Activated naive CD4-positive, alpha-beta T cell (primary cell): ENCODE measurements at places on chromosomes 3 and 15.
A peak's percentile ranks its signal among the peaks of the same experiment; 100 is the strongest.

- no peak for DNase-seq
Observed at GRCh38 chr15:64029110-64029509, 17.2 kb downstream of the DAPK2 start.

- DNase-seq = peak; percentile 3
Observed at GRCh38 chr3:63993653-63994079, 29.6 kb downstream of the PSMD6 start.

DNA sequence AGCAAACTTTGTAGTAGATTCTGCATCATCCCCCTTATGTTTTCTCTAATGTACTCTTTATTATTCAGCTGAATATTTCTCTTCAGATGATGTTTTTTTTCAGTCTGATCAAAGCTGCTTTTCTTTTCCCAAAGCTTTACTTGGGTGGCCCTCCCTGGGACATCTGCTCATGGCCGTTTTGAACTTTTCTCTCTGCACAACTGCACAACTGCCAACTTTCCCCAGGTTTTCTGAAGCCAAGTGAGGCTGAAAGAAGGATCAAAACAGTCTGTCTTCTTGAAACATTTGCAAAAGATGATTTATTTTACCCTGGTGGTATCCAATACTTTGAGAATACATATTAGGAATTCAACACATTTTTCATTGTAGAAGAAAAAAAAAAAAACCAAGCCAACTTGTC, 43.0 kb downstream of the GASK1A start:
- DNase-seq = no peak

GRCh38 chr15:51907136-51907862, 64.3 kb downstream of the LEO1 start:
- DNase-seq = no peak

DNA sequence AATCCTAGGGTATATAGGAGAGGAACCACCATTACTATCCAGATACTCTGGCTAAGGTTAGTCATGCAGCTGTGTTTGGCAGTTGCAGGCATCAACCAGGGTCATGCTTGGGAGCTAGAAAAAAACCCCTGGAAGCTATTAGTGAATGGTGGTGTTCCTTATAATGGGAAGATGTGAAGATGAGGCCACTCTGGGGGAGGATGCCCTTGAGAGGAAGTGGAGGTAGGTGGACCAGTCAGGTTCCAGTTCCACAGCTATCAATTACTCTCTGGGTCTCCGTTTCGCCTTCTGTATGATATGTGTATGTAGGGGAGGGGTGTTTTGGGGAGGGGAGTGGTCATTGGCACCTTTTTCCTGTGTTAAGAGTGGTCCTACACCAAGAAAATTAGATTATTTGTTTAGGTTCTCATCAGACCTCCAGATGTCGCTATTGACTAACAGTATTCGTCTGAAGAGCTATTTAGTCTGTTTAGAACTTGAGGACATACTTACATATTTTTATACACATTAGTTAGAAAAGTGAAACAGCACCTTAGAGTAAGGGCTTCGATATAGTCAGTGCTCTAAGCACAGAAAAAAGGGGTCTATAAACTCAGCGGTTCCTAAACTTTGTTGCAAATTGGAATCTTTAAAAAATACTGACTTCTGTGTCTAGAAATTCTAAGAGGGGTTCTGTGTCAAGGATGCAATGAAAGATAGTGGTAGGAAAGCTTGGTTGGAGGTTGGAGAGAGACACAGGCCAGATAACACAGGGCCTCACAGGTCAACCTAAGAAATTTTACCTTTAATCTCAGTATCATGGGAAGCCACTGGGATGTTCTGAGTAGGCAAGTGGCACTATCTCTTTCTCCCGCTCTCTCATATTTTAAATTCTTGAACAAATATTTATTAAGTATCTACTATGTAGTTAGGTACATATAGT, 9.1 kb upstream of the HPS3 start:
- no peak for DNase-seq

GRCh38 chr3:149969110-149969939, 1.4 kb downstream of the PFN2 start:
- no peak for DNase-seq

- no peak for DNase-seq
Observed at GRCh38 chr3:30504939-30505338, 101.5 kb upstream of the TGFBR2 start.

- DNase-seq = no peak
Observed at GRCh38 chr3:125002414-125003368, 53.1 kb downstream of the HEG1 start.

GRCh38 chr3:197345390-197345789, 47.0 kb upstream of the DLG1 start:
- no peak for DNase-seq

DNA sequence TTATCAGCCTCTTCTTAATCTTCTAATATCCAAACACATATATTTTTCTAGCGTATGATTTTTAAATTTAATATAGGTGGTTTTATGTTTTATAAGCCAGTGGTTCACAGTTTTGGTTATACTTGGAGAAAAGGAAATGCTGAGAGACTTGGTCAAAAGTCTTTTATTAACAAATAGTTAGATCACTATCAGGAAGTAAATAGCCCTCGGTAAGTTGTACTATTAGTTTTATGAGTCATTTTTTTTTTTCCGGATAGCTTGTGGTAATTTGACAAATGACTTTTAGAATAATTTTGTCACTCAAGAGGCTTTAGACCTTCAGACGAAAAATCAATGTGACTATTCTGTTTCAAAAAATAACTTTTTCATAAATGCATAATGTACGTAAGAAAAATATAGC, 232.2 kb upstream of the ROBO1 start:
- no peak for DNase-seq

DNA sequence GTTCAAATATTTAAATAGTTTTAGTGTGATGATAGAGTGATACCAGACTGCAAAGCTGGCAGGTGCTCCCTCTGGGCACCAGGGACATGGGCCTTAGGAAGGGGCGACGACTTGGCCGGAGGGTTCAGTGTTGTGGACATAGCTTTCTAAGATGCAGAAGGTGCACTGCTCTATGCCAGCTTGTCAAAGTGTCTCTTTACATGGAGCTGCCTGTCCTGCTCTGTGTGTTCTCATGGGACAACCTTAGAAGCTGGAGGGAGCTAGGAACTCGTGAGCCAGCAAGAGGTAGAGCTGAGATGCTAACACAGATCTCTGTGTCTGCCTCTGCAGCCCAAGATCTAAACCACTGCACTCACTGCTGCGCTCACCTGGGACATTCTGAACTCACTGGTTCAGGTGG, 77.8 kb downstream of the SENP2 start:
- no peak for DNase-seq

DNA sequence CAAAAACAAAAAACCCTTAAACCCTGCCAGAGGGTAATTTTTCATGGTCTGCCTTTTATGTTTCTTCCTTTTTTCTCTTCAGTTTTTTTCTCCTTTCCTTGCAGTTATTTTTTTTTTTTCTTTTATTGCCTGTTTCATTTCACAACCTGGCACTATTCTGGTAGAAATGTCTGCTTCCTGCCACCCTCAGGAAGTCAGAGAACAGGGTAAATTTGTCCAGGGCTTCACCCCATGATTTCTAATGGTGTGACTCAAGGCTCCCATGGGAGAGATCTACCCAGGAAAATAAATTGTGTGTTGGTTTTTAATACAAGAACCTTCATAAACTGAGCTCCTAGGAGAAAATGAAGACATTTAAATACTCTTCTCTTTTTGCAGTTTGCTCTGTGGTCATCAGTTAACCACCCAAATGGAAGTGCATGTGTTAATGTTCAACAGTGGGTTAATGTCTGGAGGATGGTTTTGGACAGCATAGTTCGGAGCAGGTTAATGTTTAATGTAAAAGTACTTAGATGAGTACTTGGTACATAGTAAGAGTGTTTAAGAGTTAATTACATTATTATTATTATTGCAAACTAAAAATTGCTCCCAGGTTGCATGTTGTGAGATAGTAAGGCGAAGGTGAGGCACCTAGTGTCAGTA, 45.9 kb downstream of the CGNL1 start:
- no peak for DNase-seq

GRCh38 chr15:80840182-80841130, 61.3 kb downstream of the CEMIP start:
- DNase-seq = no peak

GRCh38 chr3:151091685-151092345, 6.4 kb downstream of the MED12L start:
- DNase-seq = no peak

- no peak for DNase-seq
Observed at GRCh38 chr3:108271626-108272025, 24.7 kb upstream of the HHLA2 start.

DNA sequence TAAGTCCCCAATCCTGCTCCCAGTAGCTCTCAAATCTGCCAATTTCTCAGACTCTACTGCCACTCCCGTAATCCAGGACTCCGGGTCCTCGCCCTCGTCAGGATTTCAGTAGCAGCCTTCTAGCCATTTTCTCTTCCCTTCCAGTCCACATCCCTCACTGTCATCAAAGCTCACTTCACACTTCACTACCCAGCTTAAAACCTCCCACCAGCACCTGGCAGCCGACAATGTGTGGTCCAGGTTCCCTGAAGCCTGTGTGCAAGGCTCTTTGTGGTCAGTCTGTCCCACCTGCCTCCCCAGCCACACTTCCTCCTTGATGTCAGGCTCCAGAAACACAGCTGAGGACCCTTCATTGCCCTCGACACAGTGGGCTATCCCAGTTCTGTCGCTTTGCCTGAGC, 304.5 kb upstream of the ROPN1 start:
- no peak for DNase-seq

DNA sequence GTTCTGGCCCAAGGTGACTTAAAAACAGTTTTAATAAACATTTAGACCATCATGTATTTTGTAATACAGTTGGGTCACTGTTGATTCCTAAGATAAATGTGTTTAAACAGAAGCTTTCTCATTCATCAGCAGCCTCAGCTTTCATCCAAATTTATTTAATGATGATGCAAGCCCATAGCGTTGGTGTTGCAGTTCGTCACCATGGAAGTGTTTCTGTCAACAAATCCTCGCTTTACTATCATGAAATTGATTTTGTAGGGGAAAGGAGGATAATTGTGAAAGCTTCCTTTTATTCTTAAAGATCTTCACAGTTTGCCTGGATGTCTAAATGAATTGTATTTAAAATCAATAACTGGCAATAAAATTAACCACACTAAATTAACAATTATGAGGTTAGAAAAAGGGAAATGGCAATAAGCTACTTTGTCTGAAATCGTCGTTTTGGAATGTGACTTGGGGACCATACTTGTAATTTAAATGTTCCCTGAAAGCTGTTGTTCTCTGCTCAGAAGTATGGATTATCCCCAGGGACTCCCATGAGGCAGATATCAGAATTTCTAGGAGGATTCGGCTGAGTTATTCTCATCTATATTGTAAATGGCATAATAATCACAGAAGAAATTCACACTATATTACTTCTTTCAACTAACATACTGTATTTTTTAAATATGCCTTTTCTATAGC, 29.0 kb downstream of the CMSS1 start:
- no peak for DNase-seq

GRCh38 chr3:15032650-15033049, 32.5 kb downstream of the MRPS25 start:
- no peak for DNase-seq

GRCh38 chr3:136844724-136845123, 17.3 kb upstream of the NCK1 start:
- DNase-seq = no peak

GRCh38 chr3:69972672-69973071, 26.9 kb upstream of the SAMMSON start:
- DNase-seq = no peak

DNA sequence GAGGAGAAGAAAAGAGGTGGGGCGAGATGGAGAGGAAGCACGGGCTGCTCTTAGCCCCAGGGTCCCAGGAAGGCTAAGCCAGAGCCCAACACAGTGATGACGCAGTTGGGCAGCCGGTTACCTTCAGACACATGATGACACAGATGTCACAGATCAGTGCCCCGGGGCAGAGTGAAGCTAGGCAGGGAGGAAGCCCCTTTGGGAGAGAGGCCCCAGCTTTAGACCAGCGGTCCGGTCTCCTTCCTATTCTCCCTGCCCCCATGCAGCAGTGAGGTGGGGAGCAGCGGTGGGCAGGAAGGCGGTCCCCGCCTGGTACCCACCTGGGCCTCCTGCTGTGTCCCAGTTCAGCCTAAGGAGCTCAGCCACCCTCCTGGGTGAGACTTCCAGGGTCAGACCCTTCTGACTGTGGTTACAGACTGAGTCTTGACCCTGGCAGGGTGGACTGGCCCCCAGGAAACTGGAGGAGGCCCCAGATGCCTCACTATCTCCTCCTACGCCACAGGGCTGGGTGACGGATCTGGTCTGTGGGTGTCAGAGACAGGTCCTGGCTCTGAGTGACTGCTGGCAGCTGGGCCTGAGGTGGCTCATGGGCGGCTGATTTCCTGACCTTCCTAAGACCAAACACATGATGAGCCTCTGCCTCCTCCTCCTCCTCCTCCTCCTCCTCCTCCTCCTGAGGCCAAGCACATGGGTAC, 38.8 kb upstream of the LINGO1 start:
- no peak for DNase-seq

DNA sequence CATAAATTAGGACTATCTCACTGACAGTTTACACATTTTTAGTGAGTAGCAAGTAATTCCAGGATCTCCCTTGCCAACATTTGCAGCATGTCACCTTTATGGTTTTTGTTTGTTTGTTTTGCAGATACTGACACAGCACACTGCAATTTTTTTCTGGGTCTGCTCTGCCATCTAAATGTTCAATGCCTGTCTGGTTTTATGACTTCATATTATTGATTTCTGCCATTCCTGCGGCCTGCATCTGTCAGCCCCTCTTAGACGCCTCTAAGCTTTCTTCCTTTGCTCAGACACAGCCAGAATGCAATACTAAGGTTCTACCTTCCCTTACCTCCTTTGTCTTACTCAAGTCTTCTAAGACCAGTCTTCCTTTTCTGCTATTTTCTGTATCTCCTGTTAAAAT, 321.2 kb upstream of the AZI2 start:
- no peak for DNase-seq

DNA sequence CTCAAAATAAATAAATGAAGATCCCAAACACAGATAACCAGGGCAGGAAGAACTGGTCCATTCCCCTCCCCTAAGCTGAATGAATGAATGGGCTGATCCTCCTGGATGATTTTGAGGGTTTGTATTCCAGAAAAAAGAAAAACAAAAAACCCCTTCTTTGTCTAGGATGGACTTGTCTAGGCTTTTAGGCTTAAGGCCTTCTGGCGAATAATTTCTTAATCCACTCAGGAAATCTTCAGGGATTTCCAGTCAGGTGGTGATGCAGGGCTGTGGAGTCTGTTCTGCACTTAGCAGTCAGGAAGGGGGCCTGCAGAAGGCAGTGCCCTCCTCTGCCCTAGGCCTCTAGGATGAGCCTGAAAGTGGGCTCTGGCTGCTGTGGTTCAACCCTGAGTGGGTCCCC, 52.1 kb downstream of the BDH1 start:
- DNase-seq = no peak

- no peak for DNase-seq
Observed at GRCh38 chr3:55242921-55243320, 244.2 kb downstream of the WNT5A start.

- no peak for DNase-seq
Observed at GRCh38 chr3:168384990-168385389, 289.3 kb upstream of the GOLIM4 start.

DNA sequence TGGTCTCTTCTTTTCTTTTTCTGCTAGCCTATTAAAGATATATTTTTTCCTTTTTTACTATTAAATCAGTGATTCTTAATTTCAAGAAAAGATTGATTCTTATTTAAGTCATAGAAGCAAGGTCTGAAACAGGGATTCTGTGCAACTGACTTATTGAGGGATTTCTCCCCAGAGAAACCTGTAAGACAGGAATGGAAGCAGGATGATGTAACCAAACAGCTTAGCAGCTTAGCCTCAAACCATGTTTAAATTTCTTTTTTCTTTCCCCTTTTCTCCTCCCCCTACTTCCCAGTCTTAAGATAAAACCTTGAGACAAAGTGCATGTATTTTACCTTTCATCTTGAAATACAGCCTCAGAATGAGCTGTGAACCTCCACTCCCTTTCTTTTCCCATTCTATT, 322.8 kb downstream of the NEK10 start:
- no peak for DNase-seq
